Left cardiac atrium (tissue), 4 donors: ENCODE measurements at places on chromosomes 7 and 10. TPM values are rescaled to one million over a fixed set of nuclear protein-coding genes. Genes with fewer than 3 reads are reported as not detected.

MMP21 gene
- 0.38 TPM for total RNA-seq

PDE6C gene
- not detected for total RNA-seq

HECW1 gene
- not detected for total RNA-seq

TAS2R4 gene
- total RNA-seq, result 0.26 TPM

DNA sequence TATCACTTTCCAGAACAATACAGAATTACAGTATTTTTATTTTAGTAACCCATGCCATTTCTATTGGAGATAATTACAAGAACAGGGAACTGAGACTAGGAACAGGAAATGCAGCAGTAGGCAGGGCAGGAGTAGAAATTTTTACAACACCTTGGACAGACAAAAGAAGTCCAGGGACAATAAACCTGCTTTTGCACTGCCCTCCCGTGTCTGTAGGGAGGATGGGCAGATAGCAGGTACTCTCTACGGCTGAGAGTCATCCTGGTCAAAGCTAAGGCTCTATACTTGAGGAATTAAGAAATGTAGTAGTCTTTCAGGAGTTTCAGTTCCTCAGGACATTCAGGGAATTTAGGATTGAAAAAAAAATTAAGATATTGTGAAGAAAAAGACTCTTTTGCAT is 63.4 kb downstream of the VAX1 start:
- no peak for DNase-seq

- no peak for DNase-seq
Measured at GRCh38 chr7:12968836-12969422, 281.5 kb downstream of the ARL4A start.

GRCh38 chr7:148727501-148728278 is 29.0 kb downstream of the CUL1 start:
- no peak for DNase-seq
